NCI-H1417 treated with DMSO at 0.1 percent for 48 hours (cell line): ENCODE measurements at places on chromosomes 2 and 18.

- no peak for DNase-seq
Measured at GRCh38 chr18:31573051-31573450, 18.6 kb upstream of the TTR start.

DNA sequence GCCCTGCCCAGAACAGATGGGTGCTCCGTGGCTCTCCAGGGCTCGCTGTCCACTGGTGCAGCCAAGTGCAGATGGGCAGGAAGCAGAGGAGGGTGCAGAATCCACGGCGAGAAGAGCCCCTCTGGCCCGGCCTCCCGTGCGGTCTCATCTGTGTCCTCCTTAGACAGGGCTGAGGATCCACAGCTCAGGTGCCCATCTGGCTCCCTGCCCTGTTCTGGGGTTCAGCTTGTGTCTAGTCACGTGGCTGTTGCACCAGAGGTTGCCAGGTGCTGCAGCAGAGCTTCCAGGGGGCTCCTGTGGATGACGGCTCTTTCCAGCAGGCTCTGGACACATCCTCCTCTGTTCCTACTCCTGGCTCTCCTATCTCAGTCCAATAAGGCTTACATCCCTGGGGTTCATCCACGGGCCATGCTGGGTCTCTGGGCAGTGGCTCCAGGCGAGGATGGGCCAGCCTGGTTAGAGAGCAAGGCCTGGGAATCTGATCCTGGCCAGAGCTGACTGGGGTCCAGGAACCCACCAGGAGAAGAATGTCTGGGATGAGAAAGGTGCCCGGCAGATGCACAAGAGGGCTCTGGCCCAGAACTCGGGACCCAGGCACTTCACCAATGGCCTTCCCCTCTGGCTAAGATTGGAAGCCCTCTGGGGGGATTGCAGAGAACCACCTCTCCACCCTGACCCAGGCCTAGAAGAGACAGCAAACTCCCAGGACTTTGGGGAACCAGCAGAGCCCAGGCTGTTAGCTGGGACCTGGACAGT lies 116.3 kb upstream of the ID2 start:
- no peak for DNase-seq

DNA sequence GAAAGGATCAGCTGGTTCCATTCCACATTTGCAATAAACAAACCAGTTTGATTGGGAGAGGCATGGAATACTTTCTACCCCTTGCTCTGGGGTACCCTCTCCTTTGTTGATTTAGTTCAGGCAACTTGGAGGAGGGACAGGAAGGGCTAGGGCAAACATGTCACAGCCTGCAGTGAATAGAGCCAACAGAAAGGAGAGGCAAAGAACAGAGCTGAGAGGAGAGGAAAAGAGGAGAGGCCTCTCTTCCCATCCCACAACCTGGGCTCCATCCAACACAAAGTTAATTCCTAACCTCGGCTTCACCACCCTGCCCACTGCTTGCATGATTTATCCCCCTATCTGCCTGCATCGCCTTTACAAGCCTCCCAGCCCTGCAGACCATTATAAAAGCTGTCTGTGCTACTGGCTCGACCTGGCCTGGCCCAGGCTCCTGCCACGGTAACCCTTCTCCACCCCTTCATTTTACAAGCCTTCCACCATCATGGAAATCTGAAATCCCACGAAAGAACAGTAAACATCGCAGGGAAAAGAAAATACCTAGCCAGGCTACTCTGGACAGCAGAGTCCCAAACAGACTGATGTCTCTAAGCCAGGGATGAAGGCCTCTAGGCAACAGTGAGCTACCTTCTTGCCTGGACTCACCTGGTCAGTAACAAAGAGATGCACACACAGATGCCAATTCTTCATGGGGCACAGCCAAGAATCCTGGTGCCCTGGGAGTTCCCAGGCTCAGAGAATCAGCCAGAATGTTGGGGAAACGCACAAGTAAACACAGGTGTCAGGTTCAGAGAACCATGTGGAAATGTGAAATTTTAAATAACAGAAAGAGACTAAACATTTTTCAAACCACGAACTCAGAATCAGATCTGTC lies 43.6 kb downstream of the NHEJ1 start:
- DNase-seq, result no peak

DNA sequence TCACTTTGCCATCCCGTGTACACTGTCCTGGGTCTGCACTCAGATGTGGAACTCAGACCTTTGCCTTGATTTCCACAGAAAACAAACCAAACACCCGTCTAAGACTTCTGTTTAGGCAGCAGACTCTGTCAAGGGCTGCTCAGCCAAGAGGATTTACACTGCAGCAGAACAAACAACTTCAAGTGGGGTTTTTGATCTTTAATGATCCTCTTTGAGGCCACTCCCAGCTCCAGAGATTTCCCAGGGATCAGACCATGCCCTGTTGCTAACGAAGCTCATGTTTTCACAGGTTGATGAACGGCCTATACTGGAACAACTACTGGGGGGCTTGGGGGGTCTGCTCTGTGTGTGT lies 52.5 kb upstream of the LGALSL start:
- DNase-seq, result peak; percentile 31

DNA sequence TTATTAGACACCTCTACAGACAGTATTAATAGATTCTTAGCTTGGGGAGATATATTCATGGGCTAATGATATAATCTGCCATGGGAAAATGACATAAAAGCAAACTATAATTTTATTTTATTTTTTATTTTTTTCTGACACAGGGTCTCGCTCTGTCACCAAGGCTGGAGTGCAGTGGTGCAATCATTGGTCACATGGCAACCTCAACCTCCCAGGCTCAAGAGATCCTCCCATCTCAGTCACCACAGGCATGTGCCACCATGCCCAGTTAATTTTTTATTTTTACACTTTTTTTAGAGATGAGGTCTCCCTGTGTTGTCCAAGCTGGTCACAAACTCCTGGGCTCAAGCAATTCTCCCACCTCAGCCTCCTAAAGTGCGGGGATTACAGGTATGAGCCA lies 39.3 kb downstream of the RTN4 start:
- DNase-seq, result no peak

GRCh38 chr2:231791107-231791506 lies 4.9 kb downstream of the COPS7B start:
- no peak for DNase-seq

GRCh38 chr2:63818271-63818670 lies 23.4 kb upstream of the UGP2 start:
- no peak for DNase-seq

- DNase-seq, result no peak
Measured at GRCh38 chr2:35033748-35034147, 1321.8 kb upstream of the CRIM1 start.

- no peak for DNase-seq
Measured at GRCh38 chr2:236777408-236777807, 207.8 kb downstream of the ACKR3 start.

DNA sequence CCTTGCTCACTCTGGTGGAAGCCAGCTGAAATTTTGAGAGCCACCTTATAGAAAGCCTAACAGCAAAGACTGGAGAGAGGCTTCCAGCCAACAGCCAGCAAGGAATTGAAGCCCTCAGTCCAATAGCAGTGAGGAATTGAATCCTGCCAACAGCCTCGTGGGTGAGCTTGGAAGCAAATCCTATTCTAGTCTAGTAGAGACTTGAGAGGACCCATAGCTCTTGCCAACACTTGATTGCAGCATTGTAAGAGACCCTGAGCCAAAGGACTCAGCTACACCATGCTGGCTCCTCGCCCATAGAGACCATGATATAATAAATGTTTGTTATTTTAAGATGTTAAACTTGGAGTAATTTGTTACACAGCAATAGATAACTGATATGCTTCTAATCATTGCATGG lies 403.0 kb upstream of the TNP1 start:
- no peak for DNase-seq

DNA sequence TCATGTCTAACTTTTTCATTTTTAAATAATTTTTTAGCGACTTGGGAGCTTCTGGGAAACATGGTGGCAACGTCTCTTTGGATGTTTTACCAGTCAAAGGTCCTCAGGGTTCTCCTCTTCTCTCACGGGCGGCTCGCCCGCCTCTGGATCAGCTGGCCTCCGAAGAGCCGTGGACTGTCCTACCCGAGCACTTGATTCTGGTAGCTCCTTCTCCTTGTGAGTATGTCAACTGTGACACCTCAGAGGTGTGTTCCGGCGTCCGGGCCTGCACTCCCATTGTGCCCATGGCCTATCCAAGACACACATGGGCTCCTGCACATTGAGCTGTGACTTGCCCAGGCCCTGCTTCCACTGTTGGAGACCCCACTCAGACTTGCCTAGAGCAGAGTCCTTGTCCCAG lies 104.3 kb downstream of the CEP192 start:
- DNase-seq, result no peak

GRCh38 chr18:5717256-5717655 lies 173.5 kb upstream of the EPB41L3 start:
- no peak for DNase-seq

DNA sequence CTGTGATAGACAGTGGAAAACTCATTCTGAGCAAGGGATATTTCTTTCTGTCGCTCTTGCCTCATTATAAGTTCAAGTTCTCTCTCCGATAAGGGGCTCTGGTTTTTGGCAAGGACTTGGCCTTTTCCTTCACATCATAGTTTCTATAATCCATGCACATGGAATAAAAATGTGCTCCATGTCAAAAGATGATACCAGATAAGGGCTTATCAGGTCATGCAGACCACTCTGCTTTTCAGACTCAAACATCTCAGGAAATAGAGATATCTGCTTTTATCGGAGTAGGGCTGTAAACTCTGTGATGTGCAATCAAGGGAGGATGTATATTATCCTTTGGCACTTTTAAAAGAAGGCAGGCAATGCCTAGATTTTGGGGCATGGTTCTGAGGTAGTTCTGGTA lies 45.0 kb upstream of the DARS1 start:
- no peak for DNase-seq

DNA sequence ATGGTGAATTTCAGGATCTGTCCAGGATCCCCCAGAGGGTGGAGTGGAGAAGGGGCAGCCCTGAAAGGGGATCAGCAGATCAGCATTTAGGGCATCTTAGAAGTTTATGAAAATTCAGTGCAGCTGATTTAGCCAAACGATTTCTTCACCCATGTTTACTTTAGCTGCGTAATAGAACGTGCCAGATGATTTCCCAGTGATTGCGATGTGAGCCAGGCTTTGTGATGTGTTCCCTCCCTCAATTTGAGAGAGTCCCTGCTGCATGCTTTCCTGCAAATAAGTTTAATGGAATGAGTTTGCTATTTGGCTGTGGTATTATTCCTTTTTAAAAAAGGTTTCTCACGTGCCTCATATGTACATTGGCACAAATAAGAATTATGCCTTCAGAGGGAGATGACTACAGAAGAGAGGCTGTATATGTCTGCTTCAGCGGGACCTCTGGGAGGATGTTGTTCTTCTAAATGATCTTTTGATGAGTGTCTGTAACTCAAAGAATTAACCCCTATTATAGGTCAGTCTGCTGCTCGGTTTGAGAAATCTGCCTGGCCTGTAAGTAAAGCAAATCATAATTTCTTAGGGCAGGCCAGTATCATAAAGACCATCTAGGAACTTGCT lies 111.9 kb downstream of the MRO start:
- no peak for DNase-seq

DNA sequence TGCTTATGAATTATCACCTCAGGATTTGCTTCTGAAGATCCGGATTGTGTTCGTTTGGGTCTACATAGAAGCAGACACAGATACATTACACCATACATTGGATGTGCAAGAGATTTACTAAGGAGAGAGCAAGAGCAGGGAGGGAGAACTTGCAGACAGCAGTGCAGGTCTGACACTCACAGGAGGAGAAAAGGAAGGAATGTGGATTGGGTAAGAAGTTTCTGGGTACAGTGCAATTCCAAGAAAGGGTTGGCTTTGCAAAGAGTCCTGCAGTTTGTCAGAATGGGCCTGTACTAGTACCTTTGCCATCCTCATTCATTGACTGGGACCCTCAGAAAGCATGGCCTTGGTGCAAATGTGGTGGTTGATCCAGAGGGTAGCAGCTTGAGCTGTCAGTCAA lies 4.8 kb upstream of the THOC1 start:
- DNase-seq, result no peak

DNA sequence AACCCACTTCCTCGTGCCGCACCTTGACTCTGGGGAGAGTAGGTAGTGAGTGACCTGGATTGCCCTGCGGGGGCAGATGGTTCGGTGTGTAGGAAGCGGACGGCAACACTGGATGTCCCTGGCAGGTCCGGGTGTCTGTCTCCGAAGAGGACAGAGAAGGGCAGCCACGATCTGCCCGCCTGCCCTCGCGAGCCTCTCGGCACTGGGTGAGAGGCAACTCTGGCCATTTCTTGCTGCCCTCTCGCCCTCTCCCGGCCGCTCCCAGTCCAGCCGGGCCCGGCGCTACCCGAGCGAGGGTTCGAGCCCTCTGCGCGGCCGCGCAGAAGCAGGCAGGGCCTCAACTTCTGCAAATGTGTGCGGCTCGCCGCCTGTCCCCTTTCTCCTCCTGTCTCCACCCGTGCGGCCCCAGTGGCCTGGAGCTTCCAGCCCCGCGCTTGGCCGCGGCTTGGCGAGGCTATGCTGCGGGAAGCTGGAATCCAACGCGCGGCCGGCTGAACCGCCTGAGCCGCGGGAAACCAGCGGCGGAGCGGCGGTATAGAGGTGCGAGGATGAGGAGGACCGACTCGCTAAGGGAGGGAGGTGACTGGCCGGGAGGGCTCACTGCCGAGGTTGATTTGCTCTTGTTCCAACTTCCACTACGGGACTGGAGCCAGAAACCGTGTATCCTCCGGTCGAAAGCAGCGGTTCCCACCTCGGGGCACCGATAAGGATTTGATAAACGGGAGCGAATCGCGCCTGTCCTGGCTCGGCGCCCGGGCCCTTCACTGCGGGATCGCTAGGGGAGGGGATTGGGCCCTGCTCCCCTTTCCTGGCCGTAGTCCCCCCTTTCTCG lies 1.5 kb downstream of the EPAS1 start:
- no peak for DNase-seq

- DNase-seq, result no peak
Measured at GRCh38 chr2:71773218-71773617, 319.9 kb downstream of the DYSF start.

DNA sequence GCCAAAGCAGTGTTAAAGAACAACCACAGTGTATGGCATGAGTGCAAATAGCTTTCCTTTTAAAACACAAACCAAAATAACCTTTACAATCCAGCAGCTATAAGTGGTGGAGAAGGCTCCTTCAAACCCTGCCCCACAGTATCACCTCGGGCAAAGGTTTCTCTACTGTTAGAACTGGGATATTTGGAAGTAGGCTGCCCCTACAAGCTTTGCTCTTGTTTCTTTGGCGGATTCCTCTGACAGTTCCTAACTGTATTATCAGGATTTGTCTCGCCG lies 214.8 kb downstream of the ZNF521 start:
- no peak for DNase-seq

DNA sequence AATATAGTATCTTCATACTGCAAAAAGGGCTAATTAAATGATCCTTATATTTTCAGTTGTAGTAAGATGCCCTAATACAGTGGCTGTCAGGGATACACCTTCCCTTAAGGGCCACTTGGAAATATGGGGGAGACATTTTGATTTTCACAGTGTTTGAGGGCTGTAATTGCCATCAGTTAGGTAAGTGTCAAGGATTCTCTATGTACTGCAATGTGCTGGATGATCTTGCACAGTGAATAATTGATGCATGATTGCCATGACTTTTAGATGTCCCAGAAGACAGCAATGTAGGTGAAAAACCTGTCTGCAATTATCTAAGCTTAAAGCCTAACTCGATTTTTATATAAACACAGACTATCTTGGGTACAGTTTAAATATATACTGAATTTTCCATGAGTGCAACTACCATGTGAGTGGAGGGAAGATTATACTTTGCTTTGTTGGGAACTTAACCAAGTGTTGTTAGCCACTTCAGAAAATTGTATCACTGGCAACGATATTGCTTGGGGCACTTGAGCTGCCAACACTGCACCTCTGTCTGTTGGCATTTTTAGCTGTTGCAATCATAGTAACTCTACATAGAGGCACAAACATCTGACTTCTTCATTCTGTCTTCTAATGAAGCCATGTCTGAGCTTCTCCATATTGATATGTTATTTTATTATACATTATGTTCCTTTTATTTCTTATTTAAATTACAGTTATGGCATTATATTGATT lies 45.2 kb downstream of the MAIP1 start:
- no peak for DNase-seq
